ENCODE measurements at places on chromosomes 5 and 9.

DNA sequence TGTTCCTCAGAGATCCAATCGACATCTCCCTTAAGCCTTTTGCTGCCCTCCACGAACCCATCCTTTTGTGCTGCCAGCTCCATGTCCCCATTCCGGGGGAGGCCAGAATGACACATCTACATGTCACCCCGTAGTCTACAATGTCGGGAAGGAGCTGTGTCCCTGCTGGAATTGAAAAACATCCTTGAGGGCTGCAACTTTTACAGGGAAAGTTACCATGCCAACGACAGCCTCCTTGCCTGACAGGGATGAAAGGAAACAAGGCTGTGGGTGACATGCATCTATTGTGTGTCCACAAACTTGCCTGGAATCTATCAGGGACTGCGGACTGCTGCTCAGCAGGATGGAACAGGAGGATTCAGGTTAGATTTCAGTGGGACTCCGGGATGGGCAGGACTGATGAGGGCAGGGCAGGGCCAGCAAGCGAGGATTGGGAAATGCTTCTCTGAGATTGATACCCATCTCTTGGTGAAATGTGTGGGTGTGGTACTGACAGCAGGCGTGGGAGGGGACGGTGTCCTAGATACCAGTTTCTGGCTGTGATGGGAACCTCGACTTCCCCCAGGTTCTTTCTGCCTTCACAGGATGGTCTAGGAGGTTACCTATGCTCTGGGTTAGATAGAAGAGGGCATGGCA is 25.5 kb downstream of the EGR1 start:
- no peak for DNase-seq

- DNase-seq: no peak
Measured at GRCh38 chr9:91818225-91818585, 131.8 kb downstream of the ROR2 start.

GRCh38 chr5:1527533-1528205 is 3.9 kb upstream of the LPCAT1 start:
- DNase-seq: no peak

GRCh38 chr9:16221822-16222547 is 648.5 kb downstream of the BNC2 start:
- DNase-seq: no peak

GRCh38 chr5:10485142-10485795 is 43.6 kb downstream of the ROPN1L start:
- no peak for DNase-seq

- no peak for DNase-seq
Measured at GRCh38 chr5:61018062-61018461, 73.1 kb downstream of the NDUFAF2 start.

DNA sequence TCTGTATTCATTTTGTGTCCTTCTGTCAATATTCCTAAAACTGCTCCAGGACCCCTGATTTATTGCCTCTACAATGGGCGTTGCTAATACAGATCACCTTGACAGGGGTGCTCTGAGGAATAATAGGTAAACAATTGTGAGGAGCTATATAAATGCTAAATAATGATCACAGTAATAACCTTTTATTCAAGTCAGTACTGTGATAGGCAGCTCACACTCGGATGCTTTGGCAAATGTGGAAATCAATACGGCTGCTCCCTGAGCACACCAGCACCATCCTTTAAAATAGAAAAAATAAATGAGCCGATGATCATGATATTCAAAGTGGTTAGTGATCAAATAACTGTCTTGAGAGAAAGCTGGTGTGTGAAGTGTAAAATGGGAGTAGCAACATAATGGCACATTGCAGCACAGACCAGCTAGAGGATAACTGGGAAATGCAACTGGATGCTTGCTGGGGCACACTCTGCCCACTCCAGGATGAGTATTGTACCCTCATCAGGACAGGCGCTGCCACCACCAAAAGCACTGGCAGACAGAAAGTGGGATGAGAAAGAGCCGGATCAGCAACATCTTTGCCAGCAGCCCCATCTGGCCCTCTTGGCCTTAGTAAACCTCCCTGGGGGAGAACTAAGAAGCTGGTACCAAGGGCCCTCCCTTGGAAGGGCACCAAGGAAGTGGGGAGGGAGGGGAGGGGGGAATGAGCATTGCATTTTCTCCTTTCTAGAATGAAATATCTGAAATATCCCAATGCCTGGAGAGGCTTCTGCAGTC is 69.4 kb upstream of the SPATA31D4 start:
- no peak for DNase-seq

DNA sequence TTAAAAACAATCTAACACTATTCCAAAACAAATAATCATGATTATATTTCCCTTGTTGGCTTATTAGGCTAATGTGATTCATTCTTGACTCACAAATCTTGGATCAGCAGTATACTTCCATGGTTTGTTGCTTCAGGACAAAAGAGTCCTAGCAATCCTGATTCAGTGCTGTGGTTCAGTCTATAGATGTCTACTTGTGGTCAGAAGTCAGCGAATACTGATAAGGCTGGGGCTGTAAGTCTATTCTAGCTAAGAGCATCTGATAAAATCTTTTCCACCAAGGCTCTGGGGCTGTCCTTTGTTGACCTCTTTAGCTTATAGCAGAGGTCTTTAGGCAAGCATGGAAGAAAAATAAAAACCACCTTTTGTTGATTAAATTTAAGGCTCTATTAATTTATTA is 4.4 kb upstream of the SMIM3 start:
- no peak for DNase-seq

GRCh38 chr5:180071531-180072255 is at the start of gene RNF130:
Gene RNF130, minus strand, starts transcription at chr5:180071759. Its CDS starts 57 bp downstream, at chr5:180071702.
- peak; percentile 67 for DNase-seq

- no peak for DNase-seq
Measured at GRCh38 chr9:33378121-33378795, 24.1 kb downstream of the AQP7 start.

DNA sequence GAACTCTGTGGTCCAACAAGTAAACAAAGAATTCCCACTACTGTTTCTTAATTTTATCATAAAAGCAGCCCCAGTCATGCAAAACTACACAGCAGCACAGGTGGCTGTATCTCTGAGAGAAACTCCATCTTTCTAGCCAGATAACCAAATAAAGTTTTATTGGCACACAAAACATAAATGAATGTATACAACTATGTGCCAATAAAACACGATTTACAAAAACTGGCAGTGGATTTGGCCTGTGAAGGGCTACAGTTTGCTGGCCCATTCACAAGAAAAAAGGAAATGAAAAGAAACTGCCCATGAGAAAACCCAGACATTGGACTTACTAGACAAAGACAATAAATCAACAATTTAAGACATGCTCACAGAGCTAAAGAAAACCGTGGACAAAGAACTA is 10.6 kb downstream of the FBXL17 start:
- no peak for DNase-seq

GRCh38 chr5:103918668-103919367 is 356.2 kb upstream of the NUDT12 start:
- no peak for DNase-seq

DNA sequence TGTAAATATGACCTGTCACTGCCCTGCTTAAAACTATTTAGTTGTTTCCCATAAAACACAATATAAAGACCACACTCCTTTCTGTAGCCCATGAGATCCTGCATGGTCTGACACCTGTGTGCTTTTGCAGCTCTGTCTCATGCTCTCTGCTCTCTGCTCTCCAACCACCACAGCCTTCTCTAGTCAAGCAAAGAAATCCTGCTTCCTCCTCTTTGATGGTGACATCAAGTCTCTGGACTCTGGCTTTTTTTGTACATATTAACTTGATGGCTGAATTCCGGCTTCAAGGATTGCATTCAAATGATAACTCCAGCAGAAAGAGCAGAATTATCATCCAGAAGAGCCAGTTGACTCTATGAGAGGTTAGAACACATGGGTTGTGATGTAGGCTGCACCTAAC is 58.2 kb downstream of the CHSY3 start:
- DNase-seq: no peak
